ENCODE measurements at places on chromosomes 3 and 15. TPM values are rescaled to one million over a fixed set of nuclear protein-coding genes. Genes with fewer than 3 reads are reported as not detected.

Gene PRR20G
- not detected for total RNA-seq

Gene GOLGA8S
- total RNA-seq, result under 0.01 TPM

Gene CCR5
- not detected for total RNA-seq

Gene CLEC3B
- total RNA-seq, result not detected

Gene NR1I2
- total RNA-seq, result not detected

Gene CCDC71
- 33.8 TPM for total RNA-seq

Gene SCG5
- total RNA-seq, result not detected

Gene SLCO2A1
- under 0.01 TPM for total RNA-seq

Gene TTC23
- 39.3 TPM for total RNA-seq

Gene IGSF10
- not detected for total RNA-seq

All from placental epithelial cell (primary cell).